ENCODE measurements at places on chromosomes 6 and 20.

GRCh38 chr6:90468080-90468479 lies 118.8 kb downstream of the MAP3K7 start:
- DNase-seq = no peak

DNA sequence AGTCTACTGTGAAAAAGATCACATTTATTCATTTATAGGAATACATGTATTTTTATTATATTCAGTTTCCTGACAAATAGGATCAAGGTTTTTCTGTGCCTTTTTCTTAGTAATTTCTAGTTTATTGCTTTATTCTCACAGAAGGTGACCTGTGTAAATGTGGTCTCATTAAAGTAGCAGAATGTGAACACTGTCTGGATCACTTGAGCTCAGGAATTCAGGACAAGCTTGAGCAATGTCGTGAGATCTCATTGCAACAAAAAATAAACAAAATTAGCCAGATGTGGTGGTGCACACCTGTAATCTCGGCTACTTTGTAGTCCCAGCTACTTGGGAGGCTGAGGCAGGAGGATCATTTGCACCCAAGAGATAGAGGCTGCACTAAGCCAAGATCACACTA lies 516.7 kb downstream of the CDKAL1 start:
- DNase-seq = no peak

DNA sequence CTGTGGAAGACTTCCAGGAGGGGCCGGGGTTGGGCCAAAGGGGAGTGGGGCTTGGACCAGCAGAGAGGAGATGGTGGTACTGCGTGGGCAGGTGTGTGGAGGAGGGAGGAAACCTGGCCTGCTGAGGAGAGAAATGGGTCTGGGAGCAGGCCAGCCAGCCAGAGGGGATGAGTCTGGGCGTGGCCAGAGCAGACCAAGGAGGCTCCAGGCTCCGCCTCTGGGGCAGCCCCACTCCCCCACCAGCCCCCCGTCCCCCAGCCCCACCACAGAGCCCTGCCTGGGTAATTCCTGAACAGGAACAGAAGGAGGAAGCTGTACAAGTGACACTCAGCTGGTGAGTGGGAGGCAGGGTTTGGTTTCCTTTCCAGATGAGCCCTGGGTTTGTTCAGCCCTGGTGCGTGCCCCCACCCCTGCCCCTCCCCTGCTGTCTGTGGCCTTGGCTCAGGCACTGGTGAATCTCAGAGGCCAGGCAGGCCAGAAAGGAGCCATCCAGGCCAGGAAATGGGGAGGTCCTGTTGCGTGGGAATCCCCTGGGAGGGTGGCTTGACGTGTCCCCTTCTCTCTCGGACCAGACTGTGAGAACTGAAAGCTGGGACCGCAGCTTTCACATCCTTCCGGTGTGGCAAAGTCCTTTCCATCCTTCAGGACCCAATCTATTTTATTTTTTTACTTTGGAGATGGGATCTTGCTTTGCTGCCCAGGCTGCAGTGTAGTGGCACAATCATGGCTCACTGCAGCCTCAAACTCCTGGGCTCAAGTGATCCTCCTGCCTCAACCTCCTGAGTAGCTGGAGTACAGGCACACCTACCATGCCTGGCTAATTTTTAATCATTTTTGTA lies 9.4 kb upstream of the SRC start:
- no peak for DNase-seq

DNA sequence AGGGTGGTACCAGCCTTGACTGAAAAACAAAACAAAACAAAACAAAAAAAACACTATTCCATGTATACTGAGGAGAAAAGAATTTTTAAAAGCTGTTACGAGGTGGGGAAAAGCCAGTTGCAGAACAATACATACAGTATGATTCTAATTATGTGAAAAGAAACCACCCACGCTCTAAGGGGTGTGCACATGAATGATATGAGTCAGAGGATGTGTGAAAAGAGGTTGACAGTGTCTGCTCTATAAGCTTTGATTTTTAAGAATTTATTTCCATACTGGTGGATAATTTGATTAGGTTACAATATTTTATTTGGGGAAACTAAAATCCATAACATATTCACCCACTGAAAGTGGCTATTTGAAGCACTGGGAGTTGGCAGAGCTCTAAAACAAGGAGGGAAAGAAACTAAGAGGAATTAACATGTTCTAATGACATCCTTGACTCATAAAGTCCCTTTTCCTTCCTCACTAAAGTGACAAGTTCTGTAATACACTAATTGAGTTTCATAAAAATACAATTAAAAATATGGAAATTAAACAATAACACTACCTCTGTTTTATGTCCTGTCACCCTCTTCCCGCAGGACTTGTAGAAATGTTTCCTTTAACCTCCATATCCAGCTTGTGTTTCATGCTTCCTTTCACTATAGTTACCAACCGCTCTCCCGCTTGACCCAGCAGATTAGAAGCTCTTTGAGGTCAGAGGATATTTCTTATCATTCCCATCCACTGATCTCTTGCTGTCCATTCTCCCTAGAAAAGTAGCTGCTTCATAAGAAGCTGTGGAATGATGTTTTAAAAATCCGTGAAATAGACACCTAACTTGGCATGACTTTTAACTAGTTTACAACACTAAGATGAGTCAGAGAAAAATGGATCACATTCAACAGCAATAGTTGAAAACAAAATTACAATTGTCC lies 118.6 kb upstream of the CCDC28A start:
- no peak for DNase-seq

- DNase-seq = no peak
Measured at GRCh38 chr20:50058662-50059402, 54.1 kb downstream of the UBE2V1 start.

DNA sequence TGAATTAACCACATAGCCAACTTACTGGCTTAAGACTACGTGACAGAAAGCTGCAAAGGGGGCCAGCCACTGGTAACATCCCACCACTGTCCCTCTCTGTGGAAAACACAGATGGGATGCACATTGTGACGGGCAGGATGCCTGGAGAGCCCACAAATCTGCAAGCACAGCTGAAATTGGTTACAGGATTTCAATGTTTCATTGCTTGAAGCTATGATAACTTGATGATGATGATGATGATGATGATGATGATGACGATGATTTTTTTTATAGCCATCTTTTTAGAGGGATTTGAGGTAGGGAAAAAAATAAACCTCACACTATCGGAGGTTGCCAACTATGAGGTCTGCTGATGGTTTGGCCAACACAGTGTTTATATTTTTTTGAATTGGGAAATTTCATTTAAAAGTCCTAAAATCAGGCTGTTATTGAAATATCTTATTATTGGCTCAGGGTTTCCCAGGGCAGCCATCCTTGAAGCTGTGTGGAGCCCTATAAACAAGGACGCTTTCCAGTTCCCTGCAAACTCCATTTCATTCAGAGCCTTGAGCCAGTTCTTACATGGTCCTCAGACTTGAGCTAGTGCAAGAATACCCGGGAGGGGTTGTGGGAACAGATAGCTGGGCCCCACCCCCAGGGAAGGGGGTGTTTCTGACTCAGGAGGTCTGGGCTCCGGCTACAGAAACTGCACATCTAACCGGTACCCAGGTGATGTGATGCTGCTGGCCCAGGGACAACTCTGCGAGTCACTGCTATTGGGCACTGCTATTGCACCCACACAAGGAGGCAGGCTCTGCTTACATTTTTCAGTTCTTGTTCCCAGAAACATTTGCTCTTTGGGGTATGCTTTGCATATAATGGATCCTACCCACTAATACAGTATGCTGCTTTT lies 27.1 kb downstream of the BCAS1 start:
- DNase-seq = no peak

- DNase-seq = no peak
Measured at GRCh38 chr6:123908797-123909196, 105.1 kb downstream of the NKAIN2 start.

DNA sequence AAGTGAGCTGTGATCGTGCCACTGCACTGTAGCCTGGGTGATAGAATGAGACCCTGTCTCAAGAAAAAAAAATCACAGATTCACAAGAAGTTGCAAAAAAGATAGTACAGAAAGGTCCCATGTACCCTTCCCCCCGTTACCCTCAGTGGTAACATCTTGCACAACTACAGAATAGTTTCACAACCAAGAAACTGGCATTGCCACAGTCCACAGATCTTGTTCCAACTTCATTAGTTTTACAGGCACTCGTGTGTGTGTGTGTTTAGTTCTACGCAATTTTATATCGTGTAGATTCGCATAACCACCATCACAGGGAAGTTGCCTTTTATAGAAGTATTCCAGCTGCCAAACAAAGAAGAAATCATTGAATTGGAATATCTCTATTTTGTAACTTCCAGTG lies 19.1 kb downstream of the SPATA2 start:
- DNase-seq = no peak

- DNase-seq = no peak
Measured at GRCh38 chr6:75345413-75345812, 60.8 kb upstream of the TMEM30A start.

GRCh38 chr6:37207903-37208456 lies 38.0 kb downstream of the PIM1 start:
- DNase-seq = peak; percentile 56

- no peak for DNase-seq
Measured at GRCh38 chr6:150606168-150606591, 6.5 kb downstream of the PLEKHG1 start.

DNA sequence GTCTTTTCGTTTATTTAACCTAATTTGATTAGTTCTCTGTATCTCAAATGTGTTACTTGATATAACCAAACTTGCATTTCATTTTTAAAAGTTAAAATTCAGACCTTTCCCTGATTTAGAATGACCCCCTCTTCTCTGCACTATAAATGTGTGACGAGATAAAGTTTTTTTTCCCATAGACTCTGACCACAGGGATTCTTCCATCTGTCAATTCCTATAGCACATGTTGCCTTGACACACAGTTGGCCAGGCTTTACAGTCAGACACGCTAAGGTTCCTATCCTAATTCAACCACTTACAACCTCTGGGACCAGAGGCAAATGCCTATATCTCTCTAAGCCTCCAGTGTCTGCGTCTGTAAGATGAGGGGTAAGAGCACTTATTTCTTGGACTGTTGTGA lies 40.6 kb downstream of the KCNS1 start:
- DNase-seq = no peak

- peak; percentile 91 for DNase-seq
Measured at GRCh38 chr6:7243179-7243981, 69.6 kb downstream of the SSR1 start.

GRCh38 chr6:84224251-84224650 lies 3.2 kb downstream of the CEP162 start:
- DNase-seq = no peak

- no peak for DNase-seq
Measured at GRCh38 chr20:2713285-2713684, 20.7 kb downstream of the EBF4 start.

GRCh38 chr20:63773571-63774241 lies 34.1 kb downstream of the SLC2A4RG start:
- DNase-seq = no peak

- no peak for DNase-seq
Measured at GRCh38 chr20:10843146-10843711, 169.4 kb upstream of the JAG1 start.

DNA sequence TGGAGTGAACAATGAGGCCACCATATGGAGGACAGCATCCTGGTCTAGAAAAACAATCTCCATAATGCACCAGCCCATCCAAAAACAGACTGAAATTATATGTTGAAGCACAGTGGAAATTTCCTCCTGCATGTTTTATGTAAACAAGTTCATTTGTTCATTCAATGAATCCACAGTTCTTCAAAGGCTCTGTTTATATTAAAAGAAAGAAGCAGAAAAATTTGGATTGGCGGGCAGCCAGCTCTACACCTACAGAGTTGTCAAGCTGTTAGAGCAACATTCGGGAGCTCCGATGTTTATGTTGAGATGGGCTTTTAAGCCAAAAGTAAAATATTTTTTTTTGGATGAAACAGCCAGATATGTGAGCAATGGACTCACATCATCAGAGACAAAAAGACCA lies 395.3 kb upstream of the SULF2 start:
- DNase-seq = no peak

- DNase-seq = no peak
Measured at GRCh38 chr6:15755526-15755925, 92.7 kb upstream of the DTNBP1 start.

GRCh38 chr20:57282670-57283361 lies 16.4 kb upstream of the BMP7 start:
- DNase-seq = no peak

DNA sequence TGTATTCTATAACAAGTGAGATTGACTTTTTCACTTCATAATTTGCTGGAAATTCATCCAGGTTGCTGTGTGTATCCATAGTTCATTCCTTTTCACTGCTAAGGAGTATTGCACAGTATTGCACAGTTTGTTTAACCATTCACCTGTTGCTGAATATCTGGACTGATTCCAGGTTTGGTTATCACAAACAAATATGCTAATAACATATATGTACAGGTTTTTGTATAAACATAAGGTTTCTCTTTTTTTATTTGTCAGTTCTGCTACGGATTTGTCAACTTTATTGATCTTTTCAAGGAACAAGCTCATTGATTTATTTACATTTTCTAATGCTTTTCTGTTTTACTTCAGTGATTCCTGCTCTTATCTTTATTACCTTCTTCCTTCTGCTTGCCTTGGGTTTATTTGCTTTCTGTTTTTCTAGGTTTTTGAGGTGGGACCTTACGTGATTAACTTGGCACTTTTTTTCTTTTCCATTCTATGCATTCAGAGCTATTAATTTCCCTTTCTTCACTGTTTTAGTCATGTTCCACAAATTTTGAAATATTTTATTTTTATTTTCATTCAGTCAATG lies 117.0 kb upstream of the OGFRL1 start:
- DNase-seq = no peak

DNA sequence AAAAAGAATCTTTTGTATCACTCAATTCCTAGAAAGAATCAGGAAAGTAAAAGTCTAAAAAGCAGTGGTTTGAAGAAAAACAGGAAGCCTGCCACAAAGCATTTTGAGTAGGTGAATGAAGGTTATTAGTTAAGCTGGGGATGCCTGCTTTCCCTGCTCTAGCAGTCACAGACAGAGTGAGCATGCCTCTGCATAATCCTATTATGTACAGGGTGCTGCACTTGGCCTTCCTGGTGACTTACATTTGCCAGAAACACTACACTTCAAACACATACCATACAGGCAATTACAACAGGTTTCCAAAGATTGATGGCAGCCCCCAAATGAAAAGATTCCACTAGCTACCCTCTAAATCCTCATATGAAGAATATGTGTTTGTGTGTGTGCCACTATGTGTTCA lies 130.8 kb downstream of the TPBG start:
- DNase-seq = no peak

DNA sequence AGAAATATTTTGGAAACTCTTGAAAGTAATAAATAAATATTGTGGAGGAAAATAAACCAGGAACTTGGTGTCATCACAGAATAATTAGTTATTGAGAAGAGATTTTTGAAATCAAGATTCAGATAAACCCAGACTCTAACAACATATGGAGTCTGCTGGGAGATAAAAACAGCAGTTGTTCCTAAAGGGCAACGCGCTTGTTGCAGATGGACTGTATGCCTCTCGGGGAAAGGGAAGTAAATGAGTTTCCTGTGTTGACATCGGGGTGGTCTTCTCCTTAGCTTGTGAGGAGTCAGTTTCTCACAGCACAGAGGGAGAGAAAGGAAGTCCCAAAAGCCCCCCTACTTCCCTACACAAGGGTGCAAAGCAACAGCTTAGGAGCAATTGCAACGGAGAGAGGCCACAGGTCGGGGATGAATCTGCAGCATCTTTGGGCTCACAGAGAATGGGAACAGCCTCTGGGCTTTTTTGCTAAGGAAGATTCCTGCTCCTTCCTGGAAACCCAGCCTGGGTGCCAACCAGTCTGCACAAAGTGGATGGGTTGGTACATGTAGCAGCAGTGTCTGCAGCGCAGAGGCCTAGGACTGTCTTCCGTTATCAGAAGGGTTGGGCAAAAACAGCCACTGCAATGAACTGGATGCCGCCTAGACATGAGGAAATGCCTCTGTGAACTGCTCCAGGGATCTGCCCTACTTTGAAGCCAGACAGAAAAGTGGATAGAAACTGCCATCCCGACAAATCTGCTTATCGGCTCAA lies 603.0 kb upstream of the NRSN1 start:
- no peak for DNase-seq

- no peak for DNase-seq
Measured at GRCh38 chr20:63534427-63534830, 2.7 kb downstream of the PTK6 start.

All from NCI-H2029 (cell line).